ENCODE measurements at places on chromosomes 4 and X.

GRCh38 chr4:168711197-168712140, 214.6 kb downstream of the PALLD start:
- no peak for DNase-seq

DNA sequence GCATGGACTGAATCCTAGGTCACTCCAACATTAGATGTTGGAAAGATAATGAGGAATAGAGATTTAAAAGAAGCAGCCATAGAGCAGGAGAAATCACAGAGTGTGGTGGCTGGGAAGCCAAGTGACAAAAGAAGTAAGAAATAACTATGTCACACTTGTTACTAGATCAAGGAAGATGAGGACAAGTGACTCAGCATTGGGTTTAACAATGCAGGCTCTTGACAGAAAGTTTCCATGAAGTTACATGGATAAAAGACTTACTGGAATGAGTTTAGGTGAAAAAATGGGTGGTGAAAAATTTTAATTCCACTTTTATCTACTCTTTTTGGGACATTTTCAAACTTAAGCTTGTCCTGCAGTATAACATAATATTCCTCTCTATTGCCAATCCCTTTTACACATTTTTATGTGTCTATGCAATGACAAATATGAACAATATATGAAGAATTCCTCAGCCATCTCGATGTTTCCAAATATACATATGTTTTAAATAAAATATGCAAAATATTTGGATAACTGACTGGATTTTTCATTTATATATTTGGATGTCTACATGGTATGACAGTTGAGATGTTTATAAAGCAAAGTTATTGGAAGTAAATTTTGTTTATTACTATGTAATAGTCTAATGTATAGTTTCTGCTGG, 462.6 kb downstream of the IL15 start:
- DNase-seq = no peak

GRCh38 chr4:177080388-177080787, 229.3 kb upstream of the NEIL3 start:
- DNase-seq = no peak

GRCh38 chrX:14027511-14028019, 2.1 kb downstream of the GEMIN8 start:
- DNase-seq = no peak

DNA sequence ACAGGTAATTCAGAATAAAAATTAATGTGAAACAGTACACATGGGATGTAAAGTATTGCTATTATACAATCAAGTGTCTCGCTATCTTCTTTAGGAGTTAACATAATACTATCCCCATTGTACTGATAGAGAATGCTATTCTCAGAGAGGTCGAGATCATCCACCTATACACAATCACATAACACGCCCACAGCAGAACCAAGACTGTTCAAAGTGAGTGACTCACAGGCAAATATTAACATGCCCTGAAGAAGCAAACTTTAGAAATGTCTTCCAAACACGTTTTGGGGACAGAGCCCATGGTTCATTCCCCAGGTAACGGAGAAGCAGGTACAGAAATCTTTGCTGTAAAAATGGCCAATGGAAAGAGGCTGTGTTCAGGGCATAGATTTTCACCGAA, 50.1 kb upstream of the PHKA2 start:
- DNase-seq = no peak

GRCh38 chr4:133592106-133592505, 443.0 kb downstream of the PCDH10 start:
- no peak for DNase-seq

All from germinal center (tissue), 1 donor.